Hepatocyte (in vitro differentiated cells): ENCODE measurements at places on chromosomes 11 and 22. TPM values are rescaled to one million over a fixed set of nuclear protein-coding genes. Genes with fewer than 3 reads are reported as not detected.
A peak's percentile ranks its signal among the peaks of the same experiment; 100 is the strongest.

DNA sequence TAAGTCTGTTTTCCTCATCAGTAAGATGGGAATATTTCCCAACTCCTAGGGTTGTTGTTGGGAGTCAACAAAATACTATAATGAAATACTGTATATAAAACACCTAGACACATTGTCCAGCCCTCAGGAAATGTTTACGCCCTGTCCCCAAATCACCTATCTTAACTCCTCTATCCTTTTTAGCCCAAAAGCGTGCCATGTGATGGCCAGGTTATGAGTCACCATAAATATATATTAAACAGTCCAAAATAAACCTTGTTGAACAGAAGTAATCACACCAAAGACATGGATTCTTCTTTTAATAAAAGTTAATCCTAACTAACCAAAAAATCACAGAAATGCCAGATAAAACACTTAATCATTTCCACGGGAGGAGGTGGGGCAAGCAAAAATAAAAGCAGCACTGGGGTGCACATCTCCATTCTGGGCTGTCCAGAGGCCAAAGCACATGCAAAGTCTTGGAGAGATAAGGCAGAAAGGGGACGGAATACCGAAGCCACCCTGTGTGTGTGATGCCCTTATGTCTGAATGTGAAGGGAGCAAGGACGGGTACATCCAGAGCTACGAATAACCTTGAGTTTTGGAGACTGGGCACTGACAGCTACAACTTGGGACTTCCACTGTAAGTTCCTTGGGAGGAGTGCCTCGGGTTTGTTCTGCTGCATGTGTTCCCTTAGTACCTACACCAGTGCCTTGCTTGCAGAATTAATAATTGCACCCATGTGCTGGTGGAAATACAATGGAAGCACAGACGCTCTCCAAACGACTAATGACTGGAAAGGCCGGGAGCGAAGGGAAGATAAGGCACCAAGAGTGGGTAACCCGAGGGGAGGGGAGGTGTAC, 1.1 kb downstream of the OSBP start:
- peak; percentile 4 for DNase-seq

GRCh38 chr11:116595305-116595880, 177.4 kb downstream of the BUD13 start:
- no peak for DNase-seq

- no peak for DNase-seq
These were observed 47.2 kb downstream of the CYTH4 start for GRCh38 chr22:37329238-37330140.

SEPTIN3 gene
- polyA plus RNA-seq, result 1.5 and 1.6 TPM in 2 replicates

GRCh38 chr11:72954860-72955259, 140.6 kb downstream of the ATG16L2 start:
- DNase-seq, result no peak

DNA sequence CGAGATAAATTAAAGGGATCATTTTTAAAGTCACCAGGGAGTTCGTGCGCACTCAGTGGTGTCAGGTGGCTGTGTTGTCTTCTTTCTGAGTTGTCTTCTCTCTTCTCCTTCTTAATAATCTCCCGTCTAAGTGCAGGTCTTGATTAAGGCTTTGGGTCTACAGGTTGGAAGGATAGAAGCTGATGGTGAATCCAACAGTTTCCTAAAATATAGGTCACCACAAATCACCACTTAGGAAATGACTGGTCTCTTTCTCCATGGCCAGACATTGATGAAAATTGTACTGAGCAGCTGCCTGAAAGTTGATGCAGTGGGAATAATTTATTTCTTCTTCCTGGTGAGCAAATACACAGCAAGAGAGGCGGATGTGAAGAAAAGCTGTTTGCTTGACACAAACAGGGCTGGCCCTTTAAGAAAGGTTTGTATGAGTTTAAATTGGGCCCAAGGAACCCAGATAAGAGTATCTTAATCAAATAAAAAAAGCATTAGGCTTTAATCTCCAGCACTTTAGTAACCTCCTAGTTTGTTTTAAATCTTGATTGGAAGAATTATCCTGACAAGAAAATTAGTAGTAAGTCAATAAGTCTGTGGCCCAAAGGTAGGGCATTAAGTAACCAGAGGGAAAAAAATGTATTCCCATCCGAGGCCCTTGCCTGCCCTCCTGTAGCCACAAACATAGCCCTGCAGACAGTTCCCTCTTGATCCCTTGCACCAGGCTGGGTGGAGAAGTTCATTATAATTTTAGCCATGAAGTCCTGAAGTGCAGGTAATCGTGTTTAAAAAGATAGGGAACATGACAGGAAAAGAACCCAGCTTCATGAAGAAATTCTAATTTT, 245.8 kb downstream of the KIRREL3 start:
- DNase-seq, result no peak

DNA sequence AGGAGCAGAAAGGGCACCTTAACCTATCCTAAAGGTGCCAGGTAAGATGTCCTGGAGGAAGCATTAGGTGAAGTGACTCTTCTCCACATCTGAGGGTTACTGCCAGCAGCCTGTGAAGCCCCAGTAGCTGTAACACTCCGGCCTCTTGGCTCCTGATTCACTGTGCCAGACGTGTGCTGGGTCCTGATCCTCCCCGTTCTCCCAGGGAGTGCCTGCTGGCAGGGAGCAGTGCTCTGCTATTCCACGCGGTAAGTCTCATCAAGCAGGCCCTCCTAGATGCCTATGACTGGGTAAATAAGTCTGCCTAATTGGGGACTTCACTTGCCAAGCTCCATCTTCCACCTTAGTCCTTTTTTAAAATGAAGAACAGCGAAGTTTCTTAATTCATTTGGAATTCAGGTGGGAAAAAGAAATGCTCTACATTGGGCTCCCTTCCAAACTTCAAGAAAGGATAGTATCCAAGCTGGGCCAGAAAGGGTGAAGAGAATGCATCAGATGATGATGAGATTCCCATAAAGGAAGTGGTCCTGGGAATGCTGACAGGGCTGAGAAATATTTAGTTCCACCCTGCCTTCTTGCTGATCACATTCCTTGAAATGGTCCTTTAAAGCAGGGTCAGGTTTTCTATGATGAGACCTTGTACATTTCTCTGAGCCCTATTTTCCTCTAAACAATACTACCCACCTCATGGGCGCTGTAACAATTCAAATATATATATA, 188.0 kb downstream of the MAML2 start:
- DNase-seq, result no peak

SELENOM gene
- 240 and 307 TPM in 2 replicates for polyA plus RNA-seq
